ENCODE measurements at places on chromosomes 16 and 17. TPM values are rescaled to one million over a fixed set of nuclear protein-coding genes. Genes with fewer than 3 reads are reported as not detected.

The EMP2 gene
- total RNA-seq, result 86.6 TPM

The FOXL1 gene
- 0.28 TPM for total RNA-seq

The CCL14 gene
- 16.9 TPM for total RNA-seq

The LDHD gene
- 113 TPM for total RNA-seq

The FBF1 gene
- 3.4 TPM for total RNA-seq

The RNF157 gene
- total RNA-seq, result 12.4 TPM

The SLC12A3 gene
- total RNA-seq, result not detected

The DOC2B gene
- 0.68 TPM for total RNA-seq

The PRPF8 gene
- total RNA-seq, result 97.8 TPM

The RHBDL1 gene
- 1.1 TPM for total RNA-seq

The PPP1R1B gene
- total RNA-seq, result 0.60 TPM

The DGKE gene
- total RNA-seq, result 4.0 TPM

The CRHR1 gene
- total RNA-seq, result not detected

The SOST gene
- not detected for total RNA-seq

The TCAP gene
- 0.55 TPM for total RNA-seq

The CCL2 gene
- total RNA-seq, result 0.91 TPM

The TM4SF5 gene
- total RNA-seq, result 79.0 TPM

The PRSS33 gene
- total RNA-seq, result not detected

The GPR139 gene
- total RNA-seq, result not detected

The MFAP4 gene
- 2.8 TPM for total RNA-seq

The IL17C gene
- not detected for total RNA-seq

The MMP15 gene
- total RNA-seq, result 39.5 TPM

The NHLRC4 gene
- 0.28 TPM for total RNA-seq

The CASKIN1 gene
- total RNA-seq, result 0.05 TPM

Measured in left lobe of liver (tissue), 2 donors.